ENCODE measurements at places on chromosomes 1 and 21.

DNA sequence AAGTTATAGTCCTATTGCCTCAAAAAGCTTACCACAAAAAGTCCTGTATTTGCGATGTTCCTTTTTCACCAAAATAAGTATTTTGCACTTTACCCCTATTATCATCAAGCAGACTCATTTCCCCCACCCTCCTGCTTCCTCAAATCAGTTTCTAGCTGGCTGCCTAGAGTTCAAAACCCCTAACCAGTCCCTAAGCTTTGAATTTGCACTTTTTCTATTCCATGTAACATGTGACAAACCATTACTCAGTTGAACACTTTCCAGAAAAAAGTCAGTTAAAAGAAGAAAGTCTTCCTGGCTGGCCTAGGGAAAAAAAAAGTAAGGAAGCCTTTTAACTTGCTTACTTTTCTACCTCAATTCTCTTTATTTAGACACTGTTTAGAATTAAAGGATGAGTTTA is 8.2 kb downstream of the CEP170 start:
- no peak for DNase-seq

DNA sequence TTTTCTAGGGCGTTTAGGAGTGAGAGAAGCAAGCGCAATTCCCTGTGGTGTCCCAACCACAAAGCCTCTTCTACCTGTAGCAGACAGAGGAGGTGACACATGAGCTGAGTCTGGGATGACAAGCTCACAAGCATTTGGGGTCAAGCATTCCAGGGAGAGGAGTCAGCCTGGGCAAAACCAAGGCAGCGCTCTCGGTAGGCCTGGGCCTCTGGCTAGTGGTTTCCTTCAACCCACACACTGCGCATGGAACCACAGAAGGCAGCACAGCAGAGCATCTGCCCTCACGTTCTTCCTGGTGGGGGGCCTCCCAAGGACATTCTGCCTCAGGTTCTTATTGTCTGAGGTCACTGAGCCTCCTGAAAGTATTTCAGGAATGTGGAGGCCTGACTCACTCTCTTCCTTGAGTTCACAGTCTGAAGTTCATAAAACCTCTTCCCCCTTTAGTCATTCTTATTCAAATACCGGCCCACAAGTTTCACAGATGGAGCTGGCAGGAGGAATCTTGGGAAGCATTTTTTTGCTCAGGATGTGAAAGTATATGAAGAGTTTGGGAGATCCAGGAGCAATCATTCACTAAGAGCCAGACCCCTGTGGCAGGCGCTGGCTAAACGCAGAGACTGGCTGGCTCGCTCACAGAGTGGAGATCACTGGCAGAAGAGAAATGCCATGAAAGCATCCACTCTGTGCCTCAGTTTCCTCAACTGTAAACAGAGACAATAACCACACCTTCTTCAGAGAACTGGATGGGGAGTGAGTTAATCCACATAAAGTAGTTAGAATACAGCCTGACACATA is 26.8 kb downstream of the CCN1 start:
- DNase-seq: no peak

- DNase-seq: no peak
These were observed 447 bp downstream of the RUNX3 start for GRCh38 chr1:24929398-24930259.

- DNase-seq: no peak
These were observed 149.2 kb upstream of the FOXD3 start for GRCh38 chr1:63173161-63173560.

- no peak for DNase-seq
These were observed 65.9 kb downstream of the SLC66A1 start for GRCh38 chr1:19377812-19378718.

- no peak for DNase-seq
These were observed 306.3 kb upstream of the DUSP10 start for GRCh38 chr1:222048094-222048595.

GRCh38 chr21:42421018-42421793 is 17.5 kb downstream of the UBASH3A start:
- DNase-seq: no peak

- DNase-seq: no peak
These were observed 157.3 kb upstream of the VAMP3 start for GRCh38 chr1:7613851-7614205.

DNA sequence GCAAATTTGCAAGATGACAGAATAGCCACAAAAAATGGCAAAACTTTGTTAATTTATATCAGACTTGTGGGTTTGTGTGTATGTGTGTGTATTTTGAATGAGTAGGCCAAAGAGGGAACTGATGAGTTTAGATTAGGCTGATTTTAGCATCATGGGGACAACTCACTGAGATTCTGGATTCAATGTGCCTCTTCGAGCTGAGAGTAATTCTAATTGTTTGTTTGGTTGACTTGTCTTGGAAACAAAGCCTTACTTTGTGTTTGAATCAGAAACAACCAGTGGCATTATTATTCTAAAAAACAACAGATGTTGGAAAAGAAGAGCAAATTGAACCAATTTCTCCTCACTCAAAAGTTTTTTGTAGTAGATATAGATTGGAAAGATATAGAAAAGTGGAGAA is 40.5 kb upstream of the C21orf91 start:
- no peak for DNase-seq

DNA sequence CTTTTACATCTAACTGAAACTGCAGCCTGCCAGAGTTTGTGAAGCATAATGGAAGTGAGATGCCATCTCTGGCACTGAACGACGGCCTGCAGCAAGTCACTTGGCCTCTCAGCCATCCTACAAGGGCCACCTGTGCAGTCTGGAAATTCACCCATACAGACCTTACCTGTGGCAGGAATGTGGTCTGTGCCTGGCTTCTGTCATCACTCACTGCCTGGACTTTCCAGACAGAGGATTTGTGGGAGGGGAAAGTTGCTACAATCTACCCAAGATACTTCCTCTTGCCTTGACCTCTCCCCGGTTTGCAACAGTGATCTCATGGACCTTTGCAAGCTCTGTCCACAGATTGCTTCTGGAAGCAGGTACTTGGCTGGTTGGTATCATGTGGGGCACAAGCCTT is 58.4 kb upstream of the ATP1B1 start:
- DNase-seq: no peak

GRCh38 chr1:11741919-11742558 is 6.1 kb downstream of the AGTRAP start:
- no peak for DNase-seq

GRCh38 chr1:212622906-212623305 is 14.3 kb downstream of the ATF3 start:
- no peak for DNase-seq

DNA sequence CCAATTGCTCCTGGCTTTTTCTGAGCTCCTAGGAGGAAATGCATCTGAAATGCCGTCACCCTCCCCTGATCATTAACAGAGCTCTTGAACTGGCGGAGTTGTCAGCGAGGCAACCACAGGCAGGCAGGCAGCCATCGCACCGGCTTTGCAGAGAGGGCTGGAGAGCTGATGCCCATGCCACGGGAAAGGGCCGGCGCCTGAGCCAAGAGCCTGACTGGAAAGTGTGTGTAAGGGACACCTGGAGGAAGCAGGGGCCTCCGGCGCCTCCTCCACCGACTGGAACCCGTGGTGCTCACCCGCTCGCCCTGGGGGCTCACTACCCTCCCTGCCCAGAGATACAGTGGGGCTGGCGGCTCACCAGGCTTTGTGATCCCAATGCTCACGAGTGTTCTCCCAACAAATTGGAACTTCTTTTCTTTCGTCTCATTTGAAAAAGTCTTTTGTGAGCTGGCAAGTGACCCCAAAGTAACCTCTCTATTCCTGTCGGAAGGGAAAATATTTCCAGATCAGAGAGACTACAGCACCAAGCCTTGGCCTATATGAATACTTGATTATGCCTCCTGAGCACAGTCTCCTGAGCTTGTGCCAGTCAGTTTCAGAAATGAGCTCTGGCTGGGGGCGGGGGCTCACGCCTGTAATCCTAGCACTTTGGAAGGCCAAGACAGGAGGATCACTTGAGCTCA is 97.7 kb upstream of the SLC25A33 start:
- peak; percentile 47 for DNase-seq

DNA sequence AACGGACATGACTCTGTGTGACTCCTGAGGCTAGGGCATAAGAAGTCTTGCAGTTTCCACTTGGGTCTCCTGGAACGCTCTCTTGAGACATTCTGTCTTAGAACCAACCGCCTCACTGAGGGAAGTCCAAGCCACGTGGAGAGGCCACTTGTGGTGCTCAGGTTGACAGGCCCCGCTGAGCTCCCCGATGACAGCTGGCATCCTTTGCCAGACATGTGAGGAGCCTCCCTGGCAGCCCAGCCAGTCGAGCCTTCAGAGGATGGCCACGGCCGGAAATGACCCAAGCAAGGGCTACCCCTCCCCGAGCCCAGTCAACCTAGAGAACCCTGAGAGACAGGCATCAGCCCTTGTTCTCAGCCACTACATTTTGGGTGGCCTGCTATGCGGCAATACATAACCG is 20.7 kb downstream of the PLEKHA6 start:
- DNase-seq: no peak

- DNase-seq: no peak
These were observed 61.2 kb downstream of the TCP10L start for GRCh38 chr21:32523988-32524719.

DNA sequence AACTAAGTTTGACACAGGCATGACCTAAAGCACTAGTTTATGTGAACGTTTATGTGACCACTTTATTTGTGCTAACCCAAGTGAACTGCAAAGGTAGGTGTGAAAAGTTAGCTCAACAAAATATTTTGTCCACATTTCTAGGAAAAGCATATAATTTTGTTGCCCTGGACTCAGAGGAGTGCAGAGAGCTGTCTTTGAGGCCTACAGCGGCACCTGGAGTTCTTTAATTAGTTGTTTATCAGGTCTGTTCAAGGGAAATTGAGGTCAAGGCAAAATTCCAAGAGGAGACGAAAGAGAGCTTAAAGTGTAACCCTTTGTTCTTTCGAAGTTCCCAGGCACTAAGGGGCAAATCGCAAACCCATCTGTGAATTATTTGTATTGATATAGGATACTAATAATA is 1.3 kb downstream of the GIPC2 start:
- DNase-seq: no peak

- DNase-seq: no peak
These were observed 39.4 kb downstream of the SLC2A7 start for GRCh38 chr1:8986814-8987190.

DNA sequence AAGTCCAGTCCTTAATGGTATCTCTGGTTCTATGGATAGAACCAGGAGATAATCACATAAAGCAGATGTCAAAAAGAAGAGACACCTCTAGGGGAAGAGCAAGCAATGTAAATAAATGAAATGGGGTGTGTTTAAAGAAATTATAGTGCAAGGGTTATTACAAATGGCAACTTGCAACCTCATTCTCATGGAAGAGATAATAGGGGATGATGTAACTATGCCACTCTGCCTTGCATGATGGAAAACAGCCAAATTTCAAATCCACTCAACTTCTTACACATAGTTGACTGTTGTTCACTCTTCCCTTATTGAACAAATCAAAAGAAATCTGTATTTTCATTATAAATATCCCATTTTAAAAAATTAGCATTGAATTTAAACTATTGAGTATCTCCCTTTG is 274.0 kb upstream of the TMPRSS15 start:
- no peak for DNase-seq

DNA sequence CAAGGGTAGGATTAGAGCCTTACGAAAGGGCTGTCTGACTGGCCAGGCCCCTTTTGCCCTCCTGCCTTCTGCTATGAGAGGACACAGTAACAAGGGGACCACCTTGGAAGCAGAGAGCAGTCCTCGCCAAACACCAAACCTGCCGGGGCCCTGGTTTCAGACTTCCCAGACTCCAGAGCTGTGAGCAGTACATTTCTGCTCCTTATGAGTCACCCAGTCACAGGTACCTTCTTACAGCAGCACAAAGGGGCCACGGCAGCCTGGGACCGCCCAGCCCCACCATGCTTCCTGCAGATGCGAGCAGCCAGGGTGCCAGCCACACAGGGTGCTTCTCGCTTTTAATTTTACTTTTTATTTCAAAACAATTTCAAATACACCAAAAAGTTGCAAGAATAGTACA is 17.2 kb upstream of the POFUT2 start:
- no peak for DNase-seq

DNA sequence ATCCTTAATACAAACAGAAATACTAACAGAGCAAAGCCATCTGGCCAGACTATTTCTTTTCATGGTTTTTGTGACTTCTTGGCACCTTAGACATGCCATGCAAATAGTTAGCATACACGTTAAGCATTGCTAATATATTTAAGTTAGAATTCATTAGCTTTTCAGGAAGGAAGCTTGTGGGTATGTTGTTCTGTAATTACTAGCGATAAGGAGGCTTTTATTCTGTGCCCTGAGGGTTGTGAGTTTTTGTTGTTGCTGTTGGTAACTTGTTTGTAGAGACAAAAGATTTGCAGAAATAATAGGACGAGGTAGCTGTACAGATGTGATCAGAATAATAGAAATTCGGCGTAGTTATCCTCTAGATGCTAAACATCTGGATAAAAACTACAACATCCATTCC is 305.3 kb downstream of the TM2D1 start:
- DNase-seq: no peak

DNA sequence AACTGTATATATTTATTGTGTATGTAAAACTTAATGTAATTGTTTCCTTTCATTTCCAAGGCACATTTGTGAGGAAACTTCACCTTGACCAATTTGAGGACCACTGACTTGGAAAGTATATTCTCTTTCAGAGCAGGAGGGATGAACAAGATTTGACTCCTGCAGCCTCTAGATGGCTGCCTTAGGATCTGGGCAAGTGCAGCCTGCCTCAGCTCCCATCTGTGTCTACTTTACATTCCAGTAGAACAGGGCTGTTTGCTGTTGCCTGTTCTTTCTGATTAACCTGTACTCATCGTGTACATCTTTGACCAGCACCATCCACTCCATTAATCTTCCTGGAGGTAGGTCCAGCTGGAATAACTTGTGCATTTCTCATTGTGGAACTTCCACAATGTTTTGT is 312.8 kb downstream of the HLX start:
- no peak for DNase-seq

DNA sequence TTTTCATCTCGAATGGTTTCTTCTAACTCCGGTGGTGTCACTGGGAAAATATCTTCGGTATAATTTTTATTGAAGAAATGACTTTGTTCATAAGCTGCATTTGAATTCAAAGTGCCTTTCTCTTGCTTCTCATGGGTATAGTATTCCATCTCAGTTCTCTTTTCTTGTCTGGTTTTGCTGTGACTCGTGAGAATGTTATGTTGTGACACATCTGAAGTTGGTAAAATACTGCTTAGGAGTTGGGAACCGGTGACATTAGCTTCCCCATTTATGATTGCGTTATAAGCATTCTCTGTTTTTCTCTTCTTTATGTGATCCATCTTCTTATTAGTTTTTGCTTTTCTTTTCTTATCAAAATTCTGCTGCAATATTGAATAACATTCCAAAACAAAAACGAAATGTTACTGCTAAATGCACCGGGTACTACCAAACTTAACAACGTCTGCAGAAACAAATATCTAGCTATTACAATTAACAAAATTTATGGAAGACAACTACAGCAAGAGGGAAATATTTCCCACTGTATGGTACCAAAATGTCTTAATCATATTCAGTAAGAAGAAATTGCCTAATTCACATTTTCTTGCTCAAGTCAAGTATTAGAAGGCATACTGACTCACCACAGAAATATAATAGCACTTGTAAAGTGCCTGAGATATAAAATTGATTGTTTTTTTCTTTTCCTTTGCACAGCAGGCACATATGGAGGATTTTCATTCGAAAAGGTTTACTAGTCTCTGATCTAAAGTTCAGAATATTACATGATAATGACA is 15.5 kb downstream of the LRIF1 start:
- no peak for DNase-seq

GRCh38 chr1:69497441-69498221 is 70.1 kb upstream of the LRRC7 start:
- no peak for DNase-seq
